ENCODE measurements at places on chromosomes 13 and 19.

- no peak for DNase-seq
Measured at GRCh38 chr13:113860665-113861432, 3.0 kb downstream of the GAS6 start.

- no peak for DNase-seq
Measured at GRCh38 chr19:18742324-18742723, 48.8 kb downstream of the COMP start.

GRCh38 chr13:52695856-52696255, 43.2 kb downstream of the SUGT1 start:
- peak; percentile 6 for DNase-seq

DNA sequence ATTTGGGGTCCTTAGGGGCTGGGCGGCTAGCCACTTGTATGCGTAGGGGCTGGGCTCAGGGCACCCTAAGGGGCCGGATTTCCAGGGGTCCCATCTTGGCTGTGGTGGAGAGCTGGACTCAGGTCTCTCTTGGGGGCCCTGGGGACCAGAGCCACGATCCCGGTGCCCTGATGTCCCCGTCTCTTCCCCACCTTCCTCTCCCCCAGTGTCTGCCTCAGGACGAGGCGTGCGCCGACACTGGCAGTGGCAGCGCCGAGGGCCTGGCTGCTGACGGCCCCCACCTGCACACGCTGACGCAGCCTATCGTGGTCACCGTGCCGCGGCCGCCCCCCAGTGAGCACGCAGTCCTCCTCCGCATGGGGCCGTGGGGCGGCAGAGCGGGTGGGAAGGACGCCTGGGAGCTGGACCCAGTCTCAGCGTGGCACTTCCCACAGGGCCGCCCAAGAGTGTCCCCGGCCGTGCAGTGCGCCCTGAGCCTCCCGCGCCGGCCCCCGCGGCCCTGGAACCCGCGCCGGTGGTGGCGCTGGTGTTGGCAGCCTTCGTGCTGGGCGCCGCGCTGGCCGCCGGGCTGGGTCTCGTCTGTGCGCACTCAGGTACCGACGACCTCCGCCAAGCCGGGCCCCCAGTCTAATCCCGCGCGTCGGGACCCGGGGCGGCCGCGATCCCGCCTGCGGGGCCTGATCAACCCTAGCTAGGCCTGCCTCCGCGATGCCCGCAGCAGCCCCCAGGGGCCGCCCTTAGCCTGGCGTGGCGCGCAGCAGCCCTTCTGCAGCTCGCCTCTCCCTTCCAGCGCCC, 2.7 kb upstream of the SNAPC2 start:
- no peak for DNase-seq

DNA sequence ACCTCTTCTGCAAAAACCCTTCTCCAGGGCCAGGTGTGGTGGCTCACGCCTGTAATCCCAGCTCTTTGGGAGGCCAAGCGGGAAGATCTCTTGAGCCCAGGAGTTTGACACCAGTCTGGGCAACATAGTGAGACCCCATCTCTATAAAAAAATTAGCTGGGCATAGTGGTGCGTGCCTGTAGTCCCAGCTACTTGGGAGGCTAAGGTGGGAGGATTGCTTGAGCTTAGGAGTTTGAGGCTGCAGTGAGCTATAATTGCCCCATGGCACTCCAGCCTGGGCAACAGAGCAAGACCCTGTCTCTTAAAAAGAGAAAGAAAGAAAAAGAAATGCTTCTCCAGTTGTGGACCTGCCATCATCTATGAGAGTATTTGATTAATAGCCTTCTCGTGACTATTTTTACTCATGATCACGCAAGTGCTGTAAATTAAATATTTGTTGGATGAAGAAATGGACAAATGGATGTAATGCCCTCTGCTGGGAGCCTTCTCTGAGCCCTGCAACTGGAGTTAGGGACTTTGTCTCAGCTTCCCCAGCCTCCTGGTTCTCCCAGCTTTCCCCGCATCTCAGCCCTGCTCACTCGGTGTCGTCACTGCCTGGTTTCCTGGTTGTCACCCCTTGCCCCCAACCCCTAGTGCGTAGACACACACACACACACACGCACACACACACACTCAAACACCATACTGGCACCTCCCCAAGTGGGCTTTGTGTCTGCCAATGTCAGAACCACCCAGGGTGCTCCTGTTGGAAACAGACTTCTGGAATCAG, 12.2 kb downstream of the WIZ start:
- no peak for DNase-seq

All from fibroblast of skin of left biceps (primary cell).